NCI-H2107 (cell line): ENCODE measurements at places on chromosomes 2 and 18.

DNA sequence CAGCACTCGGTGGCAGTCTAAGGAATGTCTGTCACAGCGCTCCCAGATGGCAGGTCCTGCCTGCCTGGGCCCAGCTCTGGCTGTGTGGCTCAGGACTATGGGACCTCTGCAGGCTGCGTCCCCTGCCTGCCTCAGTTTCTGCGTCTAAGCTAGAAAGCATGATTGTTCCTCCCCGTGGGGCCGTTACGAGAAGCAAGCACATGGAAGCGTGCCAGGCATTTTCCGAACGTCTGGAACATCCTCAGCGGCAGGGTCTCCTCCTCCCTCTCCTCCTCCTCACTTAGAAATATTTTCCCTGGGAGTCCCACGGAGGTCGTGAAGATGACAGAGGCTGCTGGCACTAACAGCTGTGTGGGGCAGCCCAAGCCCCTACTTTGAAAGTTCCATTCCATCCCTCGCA is 43.3 kb downstream of the LRRFIP1 start:
- no peak for DNase-seq

DNA sequence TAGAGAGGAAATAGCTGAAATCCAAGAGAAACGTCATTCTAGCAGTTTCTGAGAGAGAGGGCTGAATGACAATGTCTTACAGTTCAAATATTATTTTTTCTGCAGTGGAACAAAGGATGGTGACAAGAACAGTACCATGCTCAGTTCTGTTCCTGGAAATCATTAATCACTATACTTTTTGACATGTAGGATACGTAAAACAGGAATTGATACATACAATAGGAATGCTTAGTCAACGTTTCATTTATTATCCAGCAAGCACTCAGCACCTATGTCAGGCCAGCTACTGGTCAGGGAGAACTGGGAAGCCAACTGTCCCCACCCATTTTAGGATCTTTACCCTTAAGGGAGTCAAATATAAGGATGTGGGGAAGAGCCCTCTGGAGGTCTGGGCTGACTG is 114.7 kb downstream of the DHRS9 start:
- DNase-seq, result no peak

DNA sequence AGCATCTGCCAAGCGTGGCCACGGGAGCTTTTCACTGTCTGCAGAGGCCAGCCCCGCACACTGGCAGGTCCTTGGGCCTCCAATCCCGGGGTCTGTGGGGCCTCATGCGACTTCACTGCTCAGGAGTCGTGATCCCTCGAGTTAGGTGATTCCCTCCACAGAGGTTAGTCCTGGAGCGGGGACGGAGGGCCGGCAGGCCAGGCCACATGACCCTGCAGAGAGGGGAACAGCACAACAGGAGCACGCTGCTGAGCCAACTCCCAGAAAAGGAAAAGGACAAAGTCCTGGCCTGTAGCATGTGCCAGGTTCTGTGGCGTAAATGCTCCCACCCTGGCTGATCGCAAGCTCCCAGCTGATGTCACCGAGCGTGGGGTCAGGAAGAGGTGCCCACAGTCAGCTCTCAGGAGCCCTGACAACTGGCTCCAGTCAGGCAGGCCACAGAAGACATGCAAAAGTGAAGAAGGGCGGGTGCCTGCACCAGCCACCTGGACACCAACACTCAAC is 15.3 kb upstream of the PRLH start:
- DNase-seq, result no peak

DNA sequence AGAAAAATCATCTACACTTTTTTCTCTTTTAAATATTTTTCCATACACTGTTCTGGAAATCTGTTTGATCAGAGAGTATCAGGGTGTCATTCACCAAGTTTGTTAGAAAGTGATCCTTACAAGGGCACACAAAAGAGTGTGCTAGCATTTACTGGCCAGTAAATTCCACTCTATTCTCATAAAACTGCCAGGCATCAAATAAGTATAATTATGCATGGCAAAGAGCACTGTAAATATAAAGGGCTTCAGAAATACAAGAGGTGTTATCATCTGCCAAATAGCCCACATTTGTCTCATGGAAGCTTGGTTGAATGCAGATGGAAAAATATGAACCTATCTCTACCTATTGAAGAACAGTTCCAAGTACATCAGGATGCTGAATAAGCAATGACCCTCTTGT is 847.3 kb upstream of the ACVR2A start:
- no peak for DNase-seq

DNA sequence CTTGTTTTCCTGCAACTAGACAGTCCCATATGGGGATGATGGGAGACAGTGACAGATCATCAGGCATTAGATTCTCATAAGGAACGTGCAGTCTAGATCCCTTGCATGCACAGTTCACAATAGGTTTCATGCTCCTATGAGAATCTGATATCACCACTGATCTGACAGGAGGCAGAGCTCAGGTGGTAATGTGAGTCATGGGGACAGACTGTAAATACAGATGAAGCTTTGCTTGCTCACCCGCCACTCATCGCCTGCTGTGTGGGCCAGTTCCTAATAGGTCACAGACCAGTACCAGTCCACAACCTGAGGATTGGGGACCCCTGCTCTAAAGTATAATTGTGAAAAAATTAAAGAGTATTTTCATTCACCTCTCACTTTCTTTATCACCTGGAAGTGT is 23.6 kb upstream of the RAB1A start:
- DNase-seq, result no peak

GRCh38 chr2:920999-921398 is 29.6 kb upstream of the SNTG2 start:
- no peak for DNase-seq

GRCh38 chr2:122081751-122082150 is 326.3 kb downstream of the TSN start:
- DNase-seq, result peak; percentile 24

DNA sequence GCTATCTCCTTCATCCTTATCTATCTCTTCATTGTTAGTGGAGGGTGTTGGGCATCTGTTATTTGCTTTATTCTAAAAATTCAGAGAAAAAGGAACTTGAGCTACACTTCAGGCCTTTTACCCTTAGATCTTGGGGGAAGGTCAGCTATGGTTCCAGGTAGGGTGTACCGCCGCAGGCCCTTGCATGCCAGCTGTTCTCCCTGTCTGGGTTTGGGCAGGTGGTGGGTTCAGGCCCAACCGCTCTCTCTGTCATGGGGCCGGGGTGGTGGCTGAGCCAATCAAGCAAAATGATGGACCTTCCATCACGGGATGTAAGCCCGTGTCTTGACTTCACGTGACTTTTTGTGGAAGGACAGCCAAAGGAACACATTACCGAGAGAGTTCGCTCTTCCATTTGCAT is 231.1 kb downstream of the LDLRAD4 start:
- no peak for DNase-seq

- no peak for DNase-seq
Observed at GRCh38 chr2:191234376-191234775, 10.8 kb upstream of the MYO1B start.

- DNase-seq, result no peak
Observed at GRCh38 chr2:64015391-64015790, 3.8 kb downstream of the VPS54 start.

- DNase-seq, result no peak
Observed at GRCh38 chr2:44573996-44574395, 212.2 kb downstream of the CAMKMT start.

GRCh38 chr2:120940726-120941256 is 205.1 kb downstream of the GLI2 start:
- DNase-seq, result no peak

DNA sequence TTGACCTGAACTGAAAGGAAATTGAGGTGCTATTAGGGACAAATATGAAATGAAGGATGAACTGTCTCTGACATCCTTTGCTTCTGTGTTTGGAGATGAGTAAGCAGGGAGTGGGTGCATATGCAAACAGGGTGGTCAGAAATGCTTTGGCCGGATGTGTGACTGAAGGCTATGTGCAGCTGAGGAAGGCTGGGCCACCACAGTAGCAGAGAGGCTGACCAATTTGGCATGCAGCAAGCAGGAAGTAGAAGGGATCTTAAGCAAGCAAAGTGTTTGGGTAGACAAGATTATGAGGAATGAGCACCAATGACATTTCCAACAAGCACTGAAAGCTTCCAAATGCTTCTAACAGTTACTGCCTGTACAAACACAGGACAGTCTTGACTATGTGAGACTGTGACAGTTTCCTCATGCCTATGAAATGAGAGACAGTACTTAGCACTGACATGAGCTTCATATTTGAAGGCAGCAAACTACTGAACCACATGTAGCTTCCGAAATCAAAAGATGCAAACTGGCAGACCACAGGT is 3.3 kb upstream of the ACTR3 start:
- DNase-seq, result no peak

DNA sequence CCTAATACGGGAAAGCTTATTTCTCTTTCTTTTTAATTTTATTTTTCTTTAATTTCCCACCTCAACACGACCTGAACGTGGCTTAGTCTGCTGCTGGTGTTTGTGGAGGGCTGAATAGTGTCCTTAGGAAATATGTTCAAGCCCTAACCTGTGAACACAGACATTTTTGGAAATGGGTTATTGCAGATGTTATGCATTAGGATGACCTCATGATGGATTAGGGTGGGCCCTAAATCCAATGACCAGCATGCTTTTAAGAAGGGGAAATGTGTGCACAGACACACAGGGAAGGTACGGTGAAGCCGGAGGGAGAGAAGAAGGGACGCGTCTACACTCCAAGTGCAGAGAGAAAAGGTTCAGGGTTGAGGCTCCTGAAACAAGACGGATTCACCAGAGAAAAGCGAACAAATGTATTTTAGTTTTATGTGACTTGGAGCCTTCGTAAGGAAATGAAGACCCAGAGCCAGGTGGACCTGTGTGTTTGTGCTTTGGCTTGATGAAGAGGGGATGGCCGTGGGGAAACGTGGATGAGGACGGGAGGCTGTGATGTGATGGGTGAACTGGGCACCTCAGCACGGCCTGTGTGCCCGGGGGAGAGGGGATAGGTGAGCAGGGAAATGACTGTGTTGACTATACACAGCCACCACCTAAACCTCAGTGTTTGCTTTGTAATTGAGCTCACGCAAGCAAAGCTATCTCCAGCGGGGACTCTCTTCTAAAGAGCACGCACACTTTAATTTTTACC is 37.5 kb downstream of the RTP5 start:
- no peak for DNase-seq

GRCh38 chr2:217293046-217293445 is 433.2 kb upstream of the TNP1 start:
- no peak for DNase-seq

DNA sequence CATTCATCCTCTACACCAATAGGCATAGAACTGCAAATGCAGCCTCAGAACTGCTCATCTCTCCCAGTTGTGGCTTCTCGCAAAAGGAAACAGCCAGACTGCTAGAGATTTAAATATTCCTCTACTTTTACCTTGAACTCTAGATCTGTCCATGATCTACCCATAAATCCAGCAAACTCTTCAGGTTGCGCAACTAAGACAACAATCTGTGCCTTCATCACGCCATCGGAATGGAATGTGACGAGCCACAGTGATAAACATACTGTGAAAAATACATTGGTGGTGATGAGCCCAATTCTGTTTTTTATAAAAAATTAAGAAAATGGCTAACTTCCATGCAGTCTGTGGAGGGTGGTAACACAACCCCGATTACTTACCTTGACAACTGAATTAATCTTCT is 626.7 kb downstream of the LRRTM4 start:
- no peak for DNase-seq

GRCh38 chr2:20451341-20451740 is 4.5 kb downstream of the RHOB start:
- DNase-seq, result no peak

GRCh38 chr18:72811047-72811446 is 56.7 kb downstream of the NETO1 start:
- no peak for DNase-seq

DNA sequence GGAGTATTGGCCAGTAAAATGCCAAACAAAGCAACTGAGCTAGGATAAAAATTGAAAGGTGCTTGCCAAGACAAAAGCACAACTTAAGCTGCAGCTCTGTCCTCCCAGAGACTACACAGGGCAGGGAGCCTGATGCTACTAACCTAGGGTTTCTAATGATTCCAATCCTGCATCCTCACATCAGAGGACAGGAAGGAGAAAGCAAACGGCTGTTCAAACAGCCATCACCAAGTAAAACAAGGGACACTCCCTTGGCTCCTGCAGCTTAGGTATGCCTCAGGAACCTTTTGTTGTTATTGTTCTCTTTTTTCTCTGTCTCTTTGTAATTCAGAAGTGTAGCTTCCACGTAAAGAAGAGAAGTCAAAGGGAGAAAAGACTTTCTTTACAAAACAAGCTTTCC is 99.5 kb downstream of the TCF4 start:
- no peak for DNase-seq

GRCh38 chr2:59302683-59303082 is 1061.6 kb upstream of the FANCL start:
- no peak for DNase-seq

DNA sequence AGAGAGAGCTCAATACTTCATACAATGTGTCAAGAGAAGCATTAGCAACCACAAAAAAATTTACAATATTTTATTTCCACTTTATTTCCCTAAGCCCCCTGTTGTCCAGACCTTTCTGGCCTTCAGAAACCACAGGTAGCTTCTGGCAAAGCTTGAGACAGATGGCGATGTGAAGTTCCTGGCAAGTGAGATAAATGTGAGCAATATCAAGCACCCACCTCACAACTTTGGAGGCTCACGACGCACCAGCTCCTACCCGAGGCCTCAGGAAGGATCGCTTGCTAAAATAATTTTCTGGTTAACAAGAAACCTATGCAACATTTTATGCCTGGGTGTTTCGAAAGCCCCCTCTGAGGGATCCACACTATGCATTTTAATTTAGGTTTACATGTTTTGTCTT is 158.1 kb upstream of the CHAC2 start:
- DNase-seq, result no peak

DNA sequence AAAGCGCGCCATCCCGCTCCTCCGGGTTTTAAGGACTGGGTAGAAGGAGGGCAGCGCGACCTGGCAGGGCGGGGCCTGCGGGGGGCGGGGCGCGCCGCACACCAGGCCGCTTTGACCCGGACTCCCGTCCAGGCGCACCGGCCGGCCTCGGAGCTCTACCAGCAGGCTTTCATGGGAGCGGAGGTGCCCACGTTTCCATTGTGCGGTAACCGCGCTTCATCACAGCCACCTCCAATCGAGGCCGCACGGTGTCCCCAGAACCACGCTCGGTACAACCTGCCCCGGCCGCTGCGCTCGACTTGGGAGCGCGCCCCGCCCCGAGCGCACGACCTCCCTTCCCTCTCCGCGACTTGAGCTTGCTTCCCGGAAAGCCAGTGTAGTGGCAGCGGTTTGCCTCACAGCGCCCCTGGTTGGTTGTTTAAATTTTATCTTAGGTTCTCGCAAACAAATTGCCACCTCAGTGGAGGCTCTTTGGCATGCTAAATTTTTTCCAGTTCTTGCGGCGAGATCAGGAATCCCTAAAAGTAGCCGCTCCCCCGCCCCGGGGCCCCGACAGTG is 280 bp upstream of the CYP1B1 start:
- DNase-seq, result no peak

- no peak for DNase-seq
Observed at GRCh38 chr2:18987592-18988073, 370.8 kb downstream of the OSR1 start.
